Stimulated activated memory B cell treated with anti-CD40 and anti-IgM and Interleukin-4, amounts not matched to agents 10 μg/mL and 1 μg/mL and 100 μg/mL, for 72 hours (primary cell): ENCODE measurements at places on chromosomes 6 and 20.

DNA sequence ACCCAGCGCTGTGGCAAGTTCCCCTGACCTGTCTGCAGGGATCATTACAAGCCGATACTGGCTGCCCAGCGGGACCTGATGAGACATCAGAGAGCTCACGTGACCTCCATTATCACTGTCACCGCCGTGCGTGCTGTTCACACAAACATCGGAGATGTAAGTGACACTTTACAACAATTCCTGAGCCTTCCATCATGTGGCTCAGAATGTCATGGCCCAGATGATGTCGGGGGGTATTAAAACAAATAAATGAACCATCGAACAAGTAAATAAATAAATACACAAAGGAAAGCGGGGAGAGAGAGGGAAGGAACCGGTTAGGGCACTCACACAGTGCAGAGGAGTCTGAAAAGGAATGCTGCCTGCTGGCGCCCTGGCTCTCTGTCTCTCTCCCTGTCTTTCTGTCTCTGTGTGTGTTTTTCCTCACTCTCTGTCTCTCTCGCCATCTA lies 195.1 kb downstream of the BMP7 start:
- ATAC-seq: no peak

GRCh38 chr6:16004934-16005679 lies 123.8 kb upstream of the MYLIP start:
- no peak for ATAC-seq

DNA sequence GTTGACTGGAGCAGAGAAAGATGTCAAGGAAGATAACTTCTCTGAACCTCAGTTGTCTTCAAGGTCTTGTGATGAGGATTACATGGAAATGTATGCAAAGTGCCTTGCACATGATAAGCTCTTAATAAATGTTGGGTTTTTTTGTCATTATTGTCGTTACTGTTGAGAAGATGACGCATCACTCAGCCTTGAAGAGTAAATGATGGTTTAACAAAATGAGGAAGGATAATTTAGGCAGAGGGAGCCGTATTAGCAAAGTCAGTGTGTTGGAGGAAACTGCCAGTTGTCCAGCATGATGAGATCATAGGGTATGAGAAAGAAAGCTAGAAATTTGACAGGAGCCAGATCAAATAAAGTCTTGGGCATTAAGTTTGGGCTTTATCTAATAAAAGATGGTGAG lies 8.8 kb upstream of the SUPT3H start:
- no peak for ATAC-seq

- no peak for ATAC-seq
Measured at GRCh38 chr6:34103321-34103720, 42.6 kb downstream of the GRM4 start.

DNA sequence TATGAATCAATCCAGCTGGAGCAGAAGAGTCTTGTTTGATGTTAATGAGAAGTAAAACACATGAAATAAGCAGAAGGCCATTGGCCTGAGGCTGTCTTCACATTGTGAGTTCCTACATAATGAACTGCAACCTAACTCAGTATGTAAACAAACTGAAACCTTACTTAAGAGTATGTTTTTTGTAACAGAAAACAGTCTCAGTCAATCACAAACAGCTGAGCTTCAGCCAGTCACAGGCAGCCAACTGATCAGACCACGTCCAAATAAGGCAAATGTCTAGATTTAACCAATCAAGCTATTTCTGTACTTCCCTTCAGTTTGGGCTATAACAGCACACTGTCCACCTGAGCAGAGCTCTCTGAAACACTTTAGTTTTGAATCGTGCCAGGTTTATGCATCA lies 234.7 kb downstream of the TRDN start:
- no peak for ATAC-seq

DNA sequence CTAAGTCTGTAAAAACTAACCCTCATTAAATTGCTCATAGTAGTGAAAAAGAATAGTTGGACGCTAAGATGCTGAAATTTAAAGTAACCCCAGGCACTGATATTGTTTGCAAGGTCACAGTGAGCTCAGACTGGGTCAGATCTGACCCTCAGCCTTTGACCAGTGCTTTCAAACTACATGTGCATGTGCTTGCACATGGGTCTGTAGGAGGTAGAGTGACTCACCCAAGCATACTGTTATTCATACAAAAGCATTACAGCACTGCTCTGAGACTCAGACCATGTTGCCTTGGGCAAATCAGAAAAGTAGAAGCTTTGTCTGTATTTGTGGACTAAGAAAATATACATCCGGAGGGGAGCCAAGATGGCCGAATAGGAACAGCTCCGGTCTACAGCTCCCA lies 326.4 kb upstream of the MARCKS start:
- ATAC-seq: no peak

DNA sequence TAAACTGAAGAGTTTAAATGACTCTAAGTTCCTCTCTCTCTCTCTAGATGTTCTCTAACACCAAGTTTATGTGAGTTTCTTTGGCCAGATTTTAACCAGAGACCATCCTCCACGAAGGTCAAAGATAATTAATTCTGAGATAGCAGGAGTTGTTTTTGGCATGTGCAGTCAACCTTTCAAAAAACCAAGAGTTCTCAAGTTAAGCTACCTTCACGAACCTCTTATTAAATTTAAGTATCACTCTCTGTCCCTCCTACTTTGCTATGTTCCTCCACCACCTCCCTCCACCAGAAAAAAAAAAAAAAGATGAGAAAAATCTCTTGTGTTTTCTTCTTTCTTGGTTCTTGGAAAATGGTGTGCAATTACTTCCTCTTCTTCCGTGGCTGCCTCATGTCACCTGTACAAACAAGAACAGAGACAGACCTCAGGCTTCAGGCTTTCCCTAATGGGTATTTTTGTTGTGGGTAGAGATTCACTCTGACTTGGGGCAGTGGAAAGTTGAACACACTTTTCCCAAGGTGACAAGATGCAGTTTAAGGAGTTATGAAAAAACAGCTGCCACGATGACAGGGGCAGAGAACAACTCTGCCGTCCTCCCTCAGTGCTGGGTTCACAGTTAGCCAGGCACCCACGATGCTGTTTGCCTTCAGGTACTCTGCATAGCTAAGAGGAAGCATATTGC lies 64.3 kb downstream of the ADTRP start:
- ATAC-seq: peak; percentile 89

- no peak for ATAC-seq
Measured at GRCh38 chr6:7438011-7438410, 48.4 kb downstream of the RIOK1 start.

DNA sequence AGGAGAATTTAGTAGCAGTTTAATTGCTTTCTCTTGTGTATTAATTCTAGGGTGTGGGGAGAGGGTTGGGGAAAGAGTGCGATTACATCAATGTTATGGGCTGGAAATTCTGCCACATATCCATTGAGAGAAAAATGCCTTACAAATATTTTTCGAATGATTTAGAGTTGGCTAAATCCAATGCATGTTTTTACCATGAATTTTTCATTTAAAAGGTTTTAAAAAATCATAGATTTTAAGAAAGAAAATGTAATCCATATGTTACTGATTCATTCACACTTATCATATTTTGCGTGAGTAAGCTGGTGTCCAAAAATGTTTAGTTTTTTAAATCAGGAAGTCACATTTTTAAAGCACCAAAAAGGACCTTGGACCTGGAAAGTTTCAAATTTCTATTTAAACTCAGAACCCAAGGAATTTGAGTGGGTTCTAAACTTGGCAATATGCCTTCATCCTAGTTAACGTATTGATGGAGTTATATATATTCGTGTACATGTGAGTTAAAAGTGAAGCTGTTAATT lies 627.4 kb upstream of the CITED2 start:
- ATAC-seq: no peak

GRCh38 chr20:9139106-9139833 lies 70.4 kb downstream of the PLCB4 start:
- no peak for ATAC-seq

DNA sequence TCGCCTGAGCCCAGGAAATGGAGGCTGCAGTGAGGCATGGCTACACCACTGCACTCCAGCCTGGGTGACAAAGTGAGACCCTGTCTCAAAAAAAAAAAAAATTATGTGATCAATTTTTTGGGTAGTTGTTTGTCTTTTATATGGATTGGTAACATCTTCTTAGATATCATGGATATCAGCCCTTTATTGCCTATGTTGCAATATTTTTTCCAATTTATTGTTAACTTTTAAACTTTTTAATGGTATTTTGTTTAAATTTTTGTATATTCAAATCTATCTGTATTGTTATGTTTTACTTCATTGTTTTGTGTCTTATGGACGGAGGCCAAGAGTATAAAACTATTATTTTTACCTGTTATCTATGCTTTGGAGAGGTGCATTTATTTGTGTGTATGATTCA lies 32.4 kb upstream of the LTV1 start:
- ATAC-seq: no peak

DNA sequence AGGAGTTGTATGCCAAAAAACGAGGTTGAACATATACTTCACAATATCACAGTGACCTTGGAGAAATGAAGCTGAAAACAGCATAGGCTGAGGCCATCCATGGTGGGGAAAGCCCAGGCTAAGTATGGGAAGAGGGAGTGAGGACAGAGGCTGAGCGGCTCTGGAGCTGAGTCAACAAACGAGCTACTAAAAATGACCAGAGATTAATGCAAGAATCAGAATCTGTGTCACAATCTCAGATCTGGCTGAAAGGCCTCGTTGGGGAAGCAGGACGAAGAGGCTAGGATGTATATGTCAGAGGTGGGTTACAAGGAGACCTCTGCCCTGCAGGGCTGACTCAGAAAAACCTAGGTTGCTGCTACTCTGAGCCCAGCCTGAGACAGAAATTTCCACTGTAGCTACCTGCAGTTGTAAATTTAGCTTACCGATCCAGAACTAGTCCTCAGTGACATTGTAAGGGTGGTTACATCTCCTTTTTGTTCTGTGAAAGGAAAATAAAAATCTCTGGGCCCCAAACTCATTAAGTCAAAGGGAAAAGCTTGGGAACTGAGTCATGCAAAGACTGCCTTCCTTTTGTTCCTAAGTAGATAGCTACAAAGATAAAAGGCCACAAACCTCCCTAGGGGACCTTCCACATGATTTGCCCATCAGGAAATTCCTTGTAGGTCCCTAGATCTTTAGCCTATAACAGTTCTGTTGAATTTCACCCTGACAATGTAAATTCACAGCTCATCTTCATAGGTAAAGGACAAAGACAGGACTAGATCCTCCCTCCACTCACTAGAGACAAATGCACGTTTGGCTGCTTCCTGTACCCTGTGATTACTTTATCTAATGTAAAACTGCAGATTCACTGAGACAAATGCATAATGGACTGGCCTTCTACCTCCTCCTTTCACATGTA lies 8.5 kb upstream of the TUBB2A start:
- no peak for ATAC-seq

DNA sequence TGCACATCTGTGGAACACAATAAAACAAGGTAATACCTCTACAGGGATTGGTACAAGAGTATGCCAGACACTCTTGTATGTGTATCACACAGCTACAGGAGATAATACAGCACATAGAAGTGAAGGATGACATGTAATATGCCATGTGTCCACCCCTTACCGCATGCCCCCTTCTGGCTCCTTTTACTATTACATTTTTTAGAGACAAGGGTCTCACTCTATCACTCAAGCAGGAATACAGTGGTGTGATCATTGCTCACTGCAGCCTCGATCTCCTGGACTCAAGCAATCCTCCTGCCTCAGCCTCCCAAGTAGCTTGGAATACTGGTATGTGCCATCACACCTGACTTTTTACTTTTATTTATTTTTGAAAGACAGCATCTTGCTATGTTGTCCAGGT lies 4.2 kb upstream of the NCR3 start:
- peak; percentile 72 for ATAC-seq
